ENCODE measurements at places on chromosomes 16 and 17.
A peak's percentile ranks its signal among the peaks of the same experiment; 100 is the strongest.

DNA sequence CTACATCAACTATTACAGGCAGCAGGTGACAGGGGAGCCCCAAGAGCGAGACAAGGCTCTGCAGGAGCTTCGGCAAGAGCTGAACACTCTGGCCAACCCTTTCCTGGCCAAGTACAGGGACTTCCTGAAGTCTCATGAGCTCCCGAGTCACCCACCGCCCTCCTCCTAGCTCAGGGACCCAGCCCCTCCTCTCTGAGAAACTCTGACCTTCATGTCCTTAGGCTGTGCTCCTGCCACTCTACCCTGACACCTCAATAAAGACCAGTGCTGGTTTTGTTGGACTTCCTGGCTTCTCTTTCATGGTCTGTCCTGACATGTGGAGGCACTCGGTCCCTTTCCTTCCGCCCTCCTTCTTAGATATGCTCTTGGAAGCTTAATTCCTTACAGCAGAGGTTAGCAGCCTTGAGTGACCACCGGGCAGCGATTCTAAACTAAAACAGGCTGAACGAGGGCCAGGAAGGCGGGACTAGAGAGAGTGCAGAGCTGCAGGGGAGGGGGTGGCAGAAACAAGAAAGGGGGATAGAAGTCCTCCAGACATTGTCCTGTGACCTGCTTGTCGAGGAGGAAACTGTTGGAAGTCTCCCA is 915 bp downstream of the AHSP start:
- no peak for DNase-seq

GRCh38 chr16:75640598-75640997 is 6.9 kb downstream of the KARS1 start:
- DNase-seq = no peak

- DNase-seq = no peak
Measured at GRCh38 chr17:50853015-50853615, 13.0 kb downstream of the TOB1 start.

- DNase-seq = peak; percentile 6
Measured at GRCh38 chr17:15171167-15172047, 93.7 kb downstream of the PMP22 start.

DNA sequence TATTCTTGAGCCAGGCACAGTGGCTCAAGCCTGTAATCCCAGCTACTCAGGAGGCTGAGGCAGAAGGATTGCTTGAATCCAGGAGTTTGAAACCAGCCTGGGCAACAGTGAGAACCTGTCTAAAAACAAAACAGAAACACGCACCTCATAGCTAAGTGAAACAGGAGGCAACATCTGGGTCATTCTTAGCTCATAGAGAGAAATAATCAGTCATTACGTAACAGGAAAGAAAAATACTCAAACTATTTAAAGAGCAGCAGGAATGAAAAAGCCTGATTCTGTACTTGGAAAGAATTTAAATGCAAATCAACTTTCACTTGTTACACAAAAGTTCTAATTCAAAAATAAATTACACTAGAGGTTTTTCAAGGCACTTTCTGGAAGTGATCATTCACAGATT is 17.2 kb downstream of the CHCT1 start:
- no peak for DNase-seq

Data from stimulated activated CD4-positive, alpha-beta T cell treated with anti-CD3 and anti-CD28 coated beads, Interleukin-12 subunit alpha, Interleukin-12 subunit beta, amount 100 ng/mL, for 4 hours (primary cell).